Islet precursor cell (in vitro differentiated cells): ENCODE measurements at places on chromosomes 1 and 21.

DNA sequence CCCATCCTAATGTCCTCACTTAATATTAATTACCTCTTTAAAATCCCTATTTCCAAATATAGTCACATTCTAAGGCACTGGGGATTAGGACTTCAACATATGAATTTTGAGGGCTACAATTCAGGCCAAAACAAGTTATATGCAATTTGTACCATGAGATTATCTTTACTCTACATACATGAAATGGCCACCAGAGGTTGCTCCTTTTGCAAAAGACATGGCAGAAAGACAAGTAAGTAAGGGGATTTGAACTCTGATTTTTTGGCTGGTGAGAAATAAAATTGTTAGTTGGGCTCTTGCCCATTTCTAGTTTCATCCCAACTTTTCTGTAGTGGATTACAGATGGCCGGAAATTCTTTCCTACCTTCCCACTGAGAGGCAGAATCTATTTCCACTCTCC, 4.8 kb upstream of the ALG6 start:
- no peak for DNase-seq

- no peak for DNase-seq
Measured at GRCh38 chr1:60540141-60540540, 466.6 kb upstream of the C1orf87 start.

GRCh38 chr1:37650173-37650572, 15.5 kb upstream of the RSPO1 start:
- no peak for DNase-seq

- no peak for DNase-seq
Measured at GRCh38 chr1:119569095-119569494, 62.1 kb downstream of the HSD3B1 start.

DNA sequence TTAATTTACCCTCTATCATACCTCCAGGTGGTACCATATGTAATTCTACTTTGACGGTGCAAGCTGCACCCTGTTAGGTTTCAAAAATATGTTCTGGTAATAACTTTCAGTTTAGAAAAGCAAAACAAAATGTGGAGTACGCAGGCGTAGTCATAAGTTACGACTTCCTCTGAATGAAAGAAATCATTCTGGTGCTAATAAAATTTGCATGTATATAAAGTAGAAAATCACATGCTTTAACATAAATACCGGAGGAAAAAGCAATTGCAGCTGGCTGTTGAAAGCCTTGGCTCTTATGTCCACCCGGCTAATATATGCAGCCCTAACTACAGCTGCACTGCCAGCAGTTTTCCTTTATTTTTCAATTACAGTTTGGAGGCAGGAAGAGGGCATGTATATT, 65.2 kb upstream of the TMPRSS15 start:
- no peak for DNase-seq

DNA sequence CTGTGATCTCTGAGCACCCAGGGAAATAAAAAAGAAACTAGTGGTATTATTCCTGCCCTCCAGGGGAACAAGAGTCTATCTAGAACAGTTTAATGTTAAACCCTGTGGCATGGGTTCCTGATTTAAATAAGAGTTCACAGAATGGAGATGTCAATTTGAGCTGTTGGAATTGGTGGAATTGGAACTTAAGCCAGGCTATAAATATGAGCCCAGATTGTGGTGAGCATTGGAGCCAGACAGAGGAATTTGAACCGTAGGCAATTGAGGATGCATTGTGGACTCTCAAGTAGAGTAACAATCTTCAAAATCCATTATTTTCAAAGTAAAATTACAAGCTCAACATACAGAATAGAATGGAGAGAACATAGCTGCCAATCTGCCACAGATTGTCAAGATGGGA, 98.2 kb downstream of the NEK7 start:
- no peak for DNase-seq

GRCh38 chr1:236159704-236160539, 17.6 kb downstream of the GPR137B start:
- no peak for DNase-seq

DNA sequence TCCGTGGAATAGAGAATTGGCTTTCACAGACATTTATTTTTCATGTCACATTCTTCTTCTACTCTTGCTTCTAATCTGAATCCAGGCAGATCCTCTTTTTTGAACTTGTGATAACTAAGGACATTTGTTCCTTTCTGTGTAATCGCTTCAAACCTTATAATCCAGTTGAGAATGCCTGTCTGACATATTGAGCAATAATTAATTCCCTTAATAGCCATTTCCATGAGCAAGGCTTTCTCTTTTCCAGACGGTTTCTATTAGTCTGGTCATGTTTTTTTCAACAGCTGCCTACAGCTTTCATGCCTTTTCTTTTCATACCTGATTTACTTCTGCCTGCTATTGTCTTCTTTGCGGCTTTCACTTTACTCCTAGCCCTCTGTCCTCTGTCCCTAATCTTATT, 163.4 kb downstream of the CYYR1 start:
- no peak for DNase-seq

- DNase-seq, result no peak
Measured at GRCh38 chr21:36204980-36205379, 48.4 kb downstream of the DOP1B start.

GRCh38 chr1:165342168-165342567, 14.3 kb downstream of the LMX1A start:
- DNase-seq, result no peak

GRCh38 chr1:220224033-220224432, 48.2 kb downstream of the RAB3GAP2 start:
- DNase-seq, result no peak

DNA sequence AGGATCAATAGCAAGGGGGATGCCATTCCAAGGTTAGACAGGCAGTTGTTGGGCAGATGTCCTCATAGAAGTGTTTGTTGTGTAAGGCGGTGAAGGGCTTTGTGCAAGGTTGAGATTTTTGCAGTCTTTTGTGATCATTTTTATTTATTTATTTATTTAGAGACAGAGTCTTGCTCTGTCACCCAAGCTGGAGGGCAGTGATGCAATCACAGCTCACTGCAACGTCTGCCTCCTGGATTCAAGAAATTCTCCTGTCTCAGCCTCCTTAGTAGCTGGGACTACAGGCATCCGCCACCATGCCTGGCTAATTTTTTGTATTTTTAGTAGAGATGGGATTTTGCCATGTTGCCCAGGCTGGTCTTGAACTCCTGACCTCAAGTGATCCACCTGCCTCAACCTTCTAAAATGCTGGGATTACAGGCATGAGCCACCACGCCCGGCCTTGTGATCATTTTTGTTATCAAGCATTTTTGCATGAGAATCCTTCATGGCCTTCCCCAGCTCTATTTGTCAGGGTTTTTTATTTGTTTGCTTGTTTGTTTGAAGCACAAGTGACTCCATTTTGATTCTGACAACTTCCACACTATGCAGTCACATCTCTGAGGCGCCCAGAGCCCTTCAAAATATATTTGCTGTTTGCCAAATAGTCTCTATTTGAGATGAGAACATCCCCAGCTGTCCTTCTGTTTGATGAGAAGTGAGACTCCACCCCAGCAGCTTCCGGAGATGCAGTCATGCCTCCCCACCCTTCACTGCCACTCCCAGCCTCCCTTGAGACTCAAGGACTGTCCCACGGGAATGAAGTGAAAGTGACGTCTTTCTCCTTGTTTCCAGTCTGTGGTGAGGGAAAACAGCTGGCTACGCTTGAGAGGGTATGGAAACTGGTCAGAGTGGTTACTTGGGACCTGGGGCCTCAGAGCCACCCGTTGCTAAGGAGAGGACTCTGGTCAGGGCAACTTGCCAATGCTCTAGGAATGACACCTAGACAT, 38.0 kb downstream of the TMEM50B start:
- DNase-seq, result no peak

DNA sequence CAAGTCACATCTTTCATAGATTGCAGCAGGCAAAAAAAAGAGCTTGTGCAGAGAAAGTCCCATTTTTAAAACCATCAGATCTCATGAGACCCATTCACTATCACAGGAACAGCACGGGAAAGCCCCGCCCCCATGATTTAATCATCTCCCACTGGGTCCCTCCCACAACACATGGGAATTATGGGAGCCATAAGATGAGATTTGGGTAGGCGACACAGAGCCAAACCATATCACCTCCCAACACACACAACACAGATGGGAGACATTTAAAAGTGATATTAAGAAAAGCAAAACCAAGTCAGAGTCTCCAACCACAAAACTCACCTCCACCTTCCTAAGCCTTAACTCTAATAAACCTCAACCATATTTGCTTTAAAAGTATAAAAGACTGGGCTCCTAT, 61.5 kb upstream of the TIAM1 start:
- DNase-seq, result peak; percentile 12

DNA sequence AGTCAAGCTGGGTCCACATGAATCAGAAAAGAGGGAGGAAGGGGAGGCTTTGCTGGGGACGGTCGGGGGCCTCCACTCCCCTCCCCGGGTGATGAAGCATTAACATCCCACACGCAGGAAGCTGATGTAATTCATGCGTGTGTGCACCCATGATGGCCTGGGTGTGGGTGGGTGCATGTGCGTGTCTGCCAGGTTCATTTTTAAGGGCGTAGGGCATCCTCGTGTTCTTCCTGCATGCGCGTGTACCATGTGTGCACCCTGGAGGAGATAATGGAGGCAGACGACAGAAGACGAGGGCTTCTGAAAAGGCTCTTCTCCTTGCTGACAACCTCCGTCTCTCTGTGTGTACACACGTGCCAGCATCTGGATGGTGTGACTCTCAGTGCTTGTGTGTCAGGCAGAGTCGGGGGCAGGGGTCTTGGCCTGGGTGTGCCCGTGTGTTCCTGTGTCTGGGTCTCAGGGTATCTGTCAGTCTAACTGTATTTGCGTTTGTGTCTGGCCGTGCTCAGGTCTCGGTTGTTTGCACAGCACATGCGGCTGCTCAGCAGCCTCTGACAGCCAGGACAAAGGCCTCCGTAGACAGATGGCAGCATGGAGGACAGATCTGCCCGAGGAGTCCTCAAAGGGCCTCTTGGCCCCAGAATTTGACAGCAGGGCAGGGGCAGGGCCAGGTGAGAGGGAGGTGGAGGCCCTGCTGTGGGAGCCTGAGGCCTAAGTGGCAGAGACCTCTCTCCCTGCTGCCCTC, 2.4 kb downstream of the RAP1GAP start:
- no peak for DNase-seq

DNA sequence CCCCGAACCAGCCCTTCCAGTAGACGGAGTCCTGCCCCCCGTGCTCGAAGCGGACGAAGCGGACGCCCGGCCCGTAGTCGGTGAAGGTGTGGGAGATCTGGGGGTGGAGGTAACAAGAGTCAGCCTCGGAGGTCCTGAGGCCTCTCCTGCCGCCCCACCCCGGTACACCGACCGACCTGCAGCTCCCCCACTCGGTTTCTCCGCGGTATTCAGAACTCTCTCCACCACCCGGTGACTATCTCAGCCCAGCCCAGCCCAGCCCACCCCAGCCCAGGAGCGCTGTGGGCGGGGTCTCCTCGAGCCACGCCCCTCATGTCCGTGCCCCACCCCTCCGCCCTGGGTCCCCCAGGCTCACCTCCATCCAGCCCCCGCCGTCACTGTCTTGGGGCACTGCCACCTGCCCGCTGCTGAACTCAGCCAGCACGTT, 5.5 kb downstream of the FBXO2 start:
- peak; percentile 71 for DNase-seq

DNA sequence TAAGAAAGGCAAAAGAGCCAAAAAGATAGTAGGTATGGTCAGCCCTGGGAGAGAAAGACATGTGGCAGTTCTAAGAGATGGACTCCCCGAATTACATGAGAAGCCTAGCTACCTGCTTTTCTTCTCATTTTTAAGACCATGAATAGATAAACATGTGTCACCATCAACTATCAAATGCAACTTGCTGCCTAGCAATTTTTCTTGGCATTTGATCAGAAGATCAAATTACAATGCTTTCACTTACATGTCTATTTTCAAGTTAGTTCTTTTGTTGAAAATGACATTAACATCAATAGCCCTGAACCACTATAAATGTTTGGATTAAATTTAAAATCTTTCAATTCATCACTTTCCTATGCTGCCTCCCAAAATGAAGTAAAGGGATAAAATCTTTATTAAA, 212.3 kb downstream of the HHIPL2 start:
- no peak for DNase-seq

DNA sequence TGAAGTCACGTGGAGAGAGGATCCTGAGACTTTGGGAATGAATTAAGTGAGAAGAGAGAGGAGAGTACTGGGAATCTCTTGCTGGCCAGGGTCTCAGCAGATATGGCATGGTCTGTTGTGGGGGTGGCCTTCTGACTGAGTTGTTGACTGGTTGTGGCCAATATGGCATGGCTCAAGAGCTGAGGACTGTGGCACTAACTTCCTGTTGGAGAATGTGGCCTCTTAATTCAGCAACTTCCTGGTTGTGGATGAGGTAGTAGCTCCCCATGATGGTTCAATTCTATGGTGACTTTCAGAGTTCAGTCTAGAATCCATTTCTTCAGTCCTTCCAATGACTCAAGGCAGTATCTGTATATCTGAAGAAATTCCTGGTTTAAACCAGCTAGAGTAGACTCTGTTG, 44.7 kb upstream of the PAXBP1 start:
- no peak for DNase-seq

DNA sequence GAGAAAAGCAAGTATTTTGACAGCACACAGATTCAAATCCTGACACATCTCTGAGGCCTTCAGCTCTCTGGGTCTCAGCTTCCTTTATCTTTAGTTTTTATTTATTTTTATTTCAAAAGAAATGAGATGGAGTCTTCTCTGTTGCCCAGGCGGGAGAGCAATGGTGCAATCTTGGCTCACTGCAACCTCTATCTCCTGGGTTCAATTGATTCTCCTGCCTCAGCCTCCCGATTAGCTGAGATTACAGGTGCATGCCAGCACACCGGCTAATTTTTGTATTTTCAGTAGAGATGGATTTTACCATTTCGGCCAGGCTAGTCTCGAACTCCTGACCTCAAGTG, 19.1 kb upstream of the ATP2B4 start:
- DNase-seq, result no peak

DNA sequence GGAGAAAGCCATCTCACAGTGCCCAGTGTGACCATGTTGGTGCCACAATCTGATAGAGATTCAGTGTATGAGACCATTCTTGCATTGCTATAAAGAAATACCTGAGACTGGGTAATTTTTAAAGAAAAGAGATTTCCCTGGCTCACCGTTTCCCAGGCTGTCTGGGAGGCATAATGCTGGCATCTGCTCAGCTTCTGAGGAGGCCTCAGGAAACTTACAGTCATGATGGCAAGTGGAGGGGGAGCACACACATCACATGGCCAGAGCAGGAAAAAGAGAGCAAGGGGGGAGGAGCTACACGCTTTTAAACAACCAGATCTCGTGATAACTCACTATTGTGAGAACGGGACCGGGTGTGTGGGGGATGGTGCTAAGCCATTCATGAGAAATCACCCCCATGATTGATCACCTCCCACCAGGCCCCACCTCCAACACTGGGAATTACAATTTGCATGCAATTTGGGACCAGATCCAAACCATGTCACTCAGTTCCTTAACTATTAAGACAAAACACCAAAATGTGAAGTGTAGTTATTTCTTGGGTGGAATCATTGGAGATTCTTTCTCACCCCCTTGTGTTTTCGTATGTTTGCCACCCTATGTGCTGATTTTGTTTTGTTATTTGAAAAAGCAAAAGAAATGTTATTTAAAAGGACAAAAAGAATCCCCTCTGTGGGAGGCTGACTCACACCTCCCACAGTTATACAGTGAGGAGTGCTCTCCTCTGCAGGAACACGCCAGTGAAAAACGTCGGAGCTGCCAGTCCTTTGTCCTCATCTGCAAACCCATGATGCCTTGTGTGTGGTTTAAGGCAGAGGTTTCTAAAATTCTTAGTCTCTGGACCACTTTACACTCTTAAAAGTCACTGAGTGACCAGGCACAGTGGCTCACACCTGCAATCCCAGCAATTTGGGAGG, 46.9 kb upstream of the IFNLR1 start:
- DNase-seq, result no peak
